Smooth muscle cell of the brain vasculature (primary cell): ENCODE measurements at places on chromosomes 2 and 18.

DNA sequence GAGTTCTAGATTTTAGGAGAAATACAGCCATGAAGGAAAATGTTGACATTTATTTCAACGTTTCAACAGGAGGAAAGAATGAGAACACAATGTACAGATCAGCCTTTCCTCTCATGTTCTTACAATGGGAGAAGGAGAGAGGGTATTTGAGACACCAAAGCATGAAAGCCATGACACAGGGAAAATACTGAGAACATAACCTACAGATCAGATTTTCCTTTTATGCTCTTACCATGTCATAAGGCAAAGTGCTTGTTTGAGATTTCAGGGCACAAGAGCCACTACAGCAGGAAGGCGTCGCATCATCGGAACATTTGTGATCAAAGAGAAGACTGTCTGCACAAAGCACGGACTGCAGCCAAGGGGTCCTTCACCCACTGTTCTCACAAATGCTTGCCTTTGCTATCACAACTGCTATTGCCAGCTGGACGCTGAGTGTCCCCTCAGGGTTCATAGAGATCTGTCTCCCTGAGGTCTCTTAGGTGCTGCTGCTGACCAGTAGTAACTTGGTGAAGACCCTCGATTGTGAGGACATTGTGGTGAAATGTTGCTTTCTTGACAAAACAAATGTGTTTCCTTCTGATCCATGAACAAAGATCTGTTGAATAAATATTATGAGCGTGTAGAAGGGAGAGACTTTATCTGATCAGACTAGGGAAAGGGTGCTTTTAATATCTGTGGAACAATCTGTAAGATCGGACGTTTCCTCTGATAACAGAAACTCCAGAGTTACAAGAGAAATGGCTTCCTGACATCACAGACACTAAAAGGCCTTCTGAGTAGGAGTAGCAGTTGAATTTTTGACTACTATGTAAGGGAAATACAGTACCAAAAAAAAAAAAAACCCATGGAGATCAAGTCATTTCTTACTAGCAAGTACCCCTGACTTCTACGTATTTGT lies 6.4 kb upstream of the IL1RL1 start:
- no peak for DNase-seq

GRCh38 chr18:79384834-79385233 lies 10.9 kb upstream of the NFATC1 start:
- no peak for DNase-seq

DNA sequence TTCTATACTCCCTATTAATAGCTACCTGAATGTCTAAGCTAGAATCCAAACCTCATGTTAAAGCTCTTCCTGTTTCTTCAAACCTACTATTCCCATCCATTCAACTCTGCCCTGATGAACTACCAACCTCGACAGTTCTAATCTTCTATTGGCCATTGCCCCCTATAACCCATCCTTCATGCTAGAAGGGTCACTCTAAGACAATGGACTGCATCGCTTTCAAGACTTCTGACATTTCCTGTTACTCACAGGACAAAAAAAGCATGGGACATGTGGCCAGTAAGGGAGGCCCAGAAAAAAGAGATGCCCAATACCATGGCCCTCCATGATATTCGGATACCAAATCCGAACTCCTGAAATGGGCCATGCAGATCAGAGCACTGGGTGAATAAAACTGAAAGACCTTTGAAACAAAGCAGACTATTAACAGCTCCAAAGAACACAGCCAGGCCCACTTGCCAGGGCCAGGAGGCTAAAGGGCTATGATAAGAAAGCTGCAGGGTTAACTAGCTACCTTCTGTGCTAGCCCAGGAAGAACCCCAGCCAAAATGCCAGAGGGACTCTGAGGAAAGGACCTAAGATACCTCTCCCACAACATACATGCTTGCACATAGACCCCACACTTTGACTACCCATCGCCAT lies 4.5 kb downstream of the B4GALT6 start:
- no peak for DNase-seq

- peak; percentile 72 for DNase-seq
These were observed 22.0 kb downstream of the AP1S3 start for GRCh38 chr2:223815186-223815883.

DNA sequence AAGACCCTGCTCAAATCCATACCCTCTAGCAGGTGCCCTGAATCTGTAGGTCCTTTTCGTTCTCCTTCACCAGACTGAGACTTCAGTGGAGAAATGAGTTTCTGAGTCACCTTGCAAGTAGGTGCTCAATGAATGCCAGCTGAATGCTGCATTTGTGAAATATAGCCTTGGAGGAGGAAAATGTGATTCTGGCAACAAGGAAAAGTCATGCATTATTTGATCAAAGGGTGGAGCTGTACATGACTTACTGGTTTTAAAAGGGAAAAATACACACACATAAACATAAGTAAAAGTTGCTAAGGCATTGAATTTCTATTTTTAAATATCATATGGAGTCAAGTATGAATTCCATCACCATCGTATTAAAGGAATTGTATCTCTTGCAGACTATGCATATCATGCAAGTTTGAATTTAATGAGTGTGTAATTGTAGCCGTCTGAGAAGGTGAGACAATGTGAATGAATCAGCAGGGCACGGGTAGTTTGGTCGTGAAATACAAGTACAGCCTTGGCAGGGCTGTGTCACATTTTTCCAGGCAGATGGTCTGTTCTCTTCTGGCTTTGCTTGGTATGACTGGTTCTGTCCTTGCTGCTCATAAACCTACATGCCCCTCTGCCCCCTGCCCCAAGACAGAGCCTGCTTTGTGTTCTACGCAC lies 160.8 kb downstream of the COL6A3 start:
- DNase-seq, result no peak

DNA sequence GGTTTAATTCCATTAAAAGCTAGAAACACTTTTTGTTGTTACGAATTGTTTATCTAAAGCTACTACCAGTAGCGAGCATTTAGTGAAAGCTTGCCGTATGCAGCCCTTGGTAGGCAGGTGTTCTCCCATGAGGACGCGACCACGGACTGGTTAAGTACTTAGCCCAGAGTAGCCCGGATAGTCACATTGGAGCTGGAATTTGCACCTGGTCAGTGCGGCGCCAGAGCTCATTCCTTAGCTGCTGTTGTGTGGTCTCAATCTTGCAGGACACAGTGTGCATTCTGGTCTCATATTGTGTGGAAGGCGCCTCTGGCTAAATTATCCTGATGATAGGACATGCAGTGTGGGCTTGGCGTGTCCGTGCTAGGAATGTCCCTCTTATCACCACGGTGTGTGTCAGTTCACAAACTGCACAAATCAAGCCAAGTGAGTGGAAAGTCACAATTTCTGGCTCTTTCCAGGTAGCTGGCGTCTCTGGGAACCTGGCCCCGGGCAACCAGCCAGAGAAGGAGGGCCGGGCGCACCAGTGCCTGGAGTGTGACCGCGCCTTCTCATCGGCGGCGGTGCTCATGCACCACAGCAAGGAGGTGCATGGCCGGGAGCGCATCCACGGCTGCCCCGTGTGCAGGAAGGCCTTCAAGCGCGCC lies 133.3 kb downstream of the ZNF236 start:
- no peak for DNase-seq

DNA sequence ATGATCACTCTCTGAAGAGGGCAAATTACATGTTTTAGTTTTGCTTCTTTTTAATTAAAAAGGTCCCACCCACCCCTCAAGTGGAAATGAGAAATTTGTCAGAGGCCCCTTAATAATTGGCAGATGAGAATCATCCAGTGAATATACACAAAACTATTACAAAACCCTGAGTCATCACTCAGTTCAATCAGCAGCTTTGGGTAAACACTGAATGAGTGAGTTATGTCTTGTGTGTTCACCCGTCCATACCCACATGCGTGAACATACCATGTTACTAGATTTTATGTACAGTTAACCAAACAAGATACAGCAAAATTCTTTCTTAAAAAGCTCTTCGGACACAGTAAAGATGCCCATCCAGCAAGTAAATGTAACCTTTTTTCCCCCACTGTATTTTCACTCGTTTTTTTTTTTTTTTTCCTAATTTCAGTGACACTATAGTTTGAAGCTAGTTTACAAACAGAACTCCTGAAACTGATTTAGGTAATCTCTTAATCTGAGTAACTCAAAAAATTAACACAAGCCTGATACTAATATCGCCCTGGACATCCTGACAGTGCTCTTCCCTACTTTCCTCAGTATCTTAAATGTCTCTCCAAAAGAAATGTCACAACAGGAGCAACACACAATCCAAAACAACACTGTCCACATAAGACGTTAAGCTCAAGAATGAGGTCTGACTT lies 1.4 kb downstream of the PSME4 start:
- no peak for DNase-seq

GRCh38 chr18:35432565-35433001 lies 55.4 kb upstream of the ZNF396 start:
- DNase-seq, result no peak

DNA sequence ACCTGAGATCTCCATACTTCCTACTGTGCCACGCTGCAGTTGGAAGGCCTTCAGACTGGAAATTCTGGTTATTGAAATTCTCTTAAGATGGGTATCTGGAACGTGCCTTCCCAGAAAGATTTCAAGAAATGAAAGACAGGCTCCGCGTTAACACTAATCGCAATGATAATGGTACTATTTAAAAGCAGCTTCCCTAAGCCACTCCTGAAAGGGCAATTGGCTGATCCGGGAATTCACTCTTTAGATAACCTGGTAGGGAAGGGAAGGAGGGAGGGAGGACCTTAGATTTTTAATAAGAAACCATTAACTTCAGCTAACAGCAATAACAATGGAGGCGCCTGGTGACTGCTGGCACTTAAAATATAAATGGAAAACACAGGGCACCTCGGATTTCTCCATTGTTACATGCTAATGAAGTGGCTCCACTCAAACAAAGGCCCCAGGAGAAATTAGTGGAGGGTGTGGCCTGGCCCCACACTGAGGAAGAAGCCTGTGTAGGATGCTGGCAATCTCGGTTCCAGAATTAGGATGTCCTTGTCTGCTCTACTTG lies 22.5 kb upstream of the MTA3 start:
- no peak for DNase-seq

- DNase-seq, result no peak
These were observed 151.3 kb upstream of the PELI1 start for GRCh38 chr2:64295326-64296139.

- DNase-seq, result no peak
These were observed 120.8 kb downstream of the RHBDD1 start for GRCh38 chr2:226956659-226957058.

DNA sequence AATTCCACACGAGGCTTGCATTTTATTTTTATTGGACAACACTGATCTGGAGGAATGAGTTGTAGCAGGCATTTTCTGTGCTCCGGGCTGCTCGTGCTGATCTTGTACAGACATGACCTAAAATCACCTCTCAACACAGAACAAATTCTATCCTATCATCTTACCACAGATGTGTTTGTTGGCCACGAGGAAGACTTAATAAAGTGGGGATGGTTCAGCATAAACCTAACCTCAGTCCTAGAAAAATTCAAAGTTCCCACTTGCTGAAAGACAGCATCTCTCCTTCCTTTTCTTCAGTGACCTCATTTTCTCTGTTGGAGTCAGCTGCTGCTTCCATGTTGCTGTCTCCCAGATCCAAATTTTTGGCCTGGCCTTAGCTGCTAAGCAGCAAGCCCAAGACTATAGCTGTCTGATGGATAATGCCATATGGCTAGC lies 45.3 kb downstream of the RBKS start:
- peak; percentile 7 for DNase-seq

DNA sequence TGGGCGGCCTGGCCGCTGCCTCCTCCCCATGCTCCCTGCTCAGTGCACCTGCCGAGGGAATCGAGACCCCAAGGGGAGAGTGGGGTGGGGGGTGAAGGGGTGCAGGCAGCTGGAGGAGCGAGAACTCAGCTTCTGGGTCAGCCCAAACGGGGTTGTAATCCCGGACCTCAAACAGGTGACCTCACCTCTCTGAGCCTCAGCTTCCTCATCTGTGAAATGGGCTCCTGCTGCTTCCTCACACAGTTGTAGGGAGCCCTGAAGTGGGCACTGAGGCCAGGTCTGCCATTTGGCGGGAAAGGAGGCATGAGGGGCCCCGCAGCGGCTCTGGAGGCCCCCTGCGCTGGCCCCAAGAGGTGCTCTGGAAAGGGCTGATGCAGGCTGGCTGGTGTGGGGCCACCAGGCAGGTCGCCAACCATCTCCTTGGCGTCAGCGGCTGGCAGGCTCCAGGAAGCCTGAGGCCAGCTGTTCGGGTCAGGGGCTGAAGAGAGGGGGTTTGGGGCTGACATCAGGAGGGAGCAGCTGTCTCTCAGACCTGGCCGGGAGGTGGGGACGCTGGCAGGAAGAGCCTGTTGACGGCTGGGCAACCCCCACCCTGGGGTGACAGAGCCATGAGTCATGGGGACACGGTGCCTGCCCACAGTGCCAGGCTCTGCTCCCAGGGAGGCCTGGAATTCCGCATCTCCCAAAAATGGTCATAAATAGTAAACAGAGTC lies 4.9 kb downstream of the KLHL30 start:
- no peak for DNase-seq

- DNase-seq, result no peak
These were observed 1658.2 kb upstream of the PIK3C3 start for GRCh38 chr18:40296717-40297413.

- no peak for DNase-seq
These were observed 142.3 kb upstream of the NRP2 start for GRCh38 chr2:205540036-205540435.

DNA sequence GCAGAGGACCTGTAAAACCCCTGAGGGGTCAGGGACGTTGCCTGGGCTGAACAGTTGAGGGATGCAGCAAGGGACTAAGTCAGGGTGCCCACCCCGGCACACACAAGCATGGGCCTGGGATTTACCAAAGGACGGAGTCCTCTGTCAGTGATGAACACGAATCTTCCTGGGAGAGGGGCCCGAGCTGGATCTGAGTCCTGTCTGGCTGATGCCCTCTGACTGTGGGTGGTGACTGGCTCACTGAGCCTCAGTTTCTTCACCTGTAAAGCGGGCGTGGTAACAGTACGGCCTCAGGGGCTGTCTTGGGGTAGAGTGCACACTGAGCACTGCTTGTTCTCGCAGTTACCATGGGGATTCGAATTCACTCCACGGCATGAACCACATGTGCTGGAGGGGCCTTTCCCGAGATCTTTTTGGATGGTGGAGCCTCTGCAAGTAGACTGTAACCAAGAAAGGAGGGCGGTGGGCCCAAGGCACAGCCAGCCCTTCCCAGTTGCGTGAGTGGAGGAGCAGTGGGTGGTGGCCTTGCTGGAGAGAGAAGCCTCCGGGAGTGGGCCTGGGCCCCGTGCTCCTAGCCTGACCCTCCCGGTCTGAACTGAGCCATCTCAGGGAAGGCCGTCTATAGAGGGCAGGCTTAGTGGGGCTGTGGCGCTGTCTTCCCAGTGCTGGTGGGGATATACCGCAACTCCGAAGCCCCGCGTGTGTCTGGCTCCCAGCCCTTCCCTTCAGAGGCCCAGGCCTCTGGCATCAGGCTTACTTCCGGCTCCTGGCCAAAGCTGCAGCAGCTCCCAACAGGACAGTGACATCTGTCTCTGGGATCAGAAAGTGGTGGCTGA lies 130.8 kb upstream of the HS6ST1 start:
- DNase-seq, result no peak

- no peak for DNase-seq
These were observed 136.0 kb downstream of the PLCL1 start for GRCh38 chr2:197940382-197940781.

GRCh38 chr2:40127890-40128557 lies 323.9 kb downstream of the SLC8A1 start:
- DNase-seq, result no peak

GRCh38 chr2:28636491-28636890 lies 115.1 kb upstream of the PPP1CB start:
- DNase-seq, result no peak
